ENCODE measurements at places on chromosomes 5 and 9.

DNA sequence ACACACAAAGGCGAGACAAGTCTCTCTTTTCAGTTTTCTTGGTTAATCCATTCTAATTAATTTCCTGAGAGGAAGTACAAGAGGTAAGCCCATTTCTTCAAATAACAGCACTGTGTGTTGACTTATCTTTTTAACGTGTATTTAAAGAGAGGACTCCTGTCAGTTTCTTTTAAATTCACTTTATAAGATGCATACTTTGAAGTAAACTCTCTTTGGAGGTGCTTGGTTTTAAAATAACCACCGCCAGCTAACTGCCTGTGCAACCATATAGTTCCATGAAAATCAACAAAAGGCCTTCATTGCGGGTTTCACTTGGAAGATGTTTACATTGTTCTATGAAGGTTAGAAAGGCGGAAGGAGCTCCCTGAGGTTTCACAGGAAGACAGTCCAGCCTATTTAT lies 13.1 kb upstream of the SERINC5 start:
- no peak for DNase-seq

- DNase-seq = no peak
Measured at GRCh38 chr5:122102825-122103224, 24.8 kb upstream of the LOX start.

DNA sequence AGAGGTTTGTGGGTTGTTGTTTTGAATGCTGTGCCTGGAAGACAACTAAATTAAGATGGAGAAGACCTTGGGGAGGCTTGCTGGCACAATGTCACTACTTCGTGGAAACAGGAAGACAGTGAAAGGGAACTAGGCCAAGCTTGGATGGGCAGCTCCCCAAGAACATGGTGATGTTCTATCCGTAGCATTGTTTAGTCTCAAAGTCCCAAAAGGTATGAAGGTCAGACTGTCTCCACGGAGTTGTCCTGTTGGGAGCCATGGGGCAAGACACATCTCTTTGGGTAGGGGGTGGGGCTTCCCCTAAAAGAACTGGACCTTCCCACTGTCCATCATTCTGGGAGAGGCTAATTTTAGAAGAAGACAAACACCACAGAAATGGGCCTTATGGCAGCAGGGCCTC lies 140.5 kb downstream of the ENTREP1 start:
- DNase-seq = no peak

GRCh38 chr5:116178925-116179324 lies 94.1 kb downstream of the COMMD10 start:
- DNase-seq = no peak

DNA sequence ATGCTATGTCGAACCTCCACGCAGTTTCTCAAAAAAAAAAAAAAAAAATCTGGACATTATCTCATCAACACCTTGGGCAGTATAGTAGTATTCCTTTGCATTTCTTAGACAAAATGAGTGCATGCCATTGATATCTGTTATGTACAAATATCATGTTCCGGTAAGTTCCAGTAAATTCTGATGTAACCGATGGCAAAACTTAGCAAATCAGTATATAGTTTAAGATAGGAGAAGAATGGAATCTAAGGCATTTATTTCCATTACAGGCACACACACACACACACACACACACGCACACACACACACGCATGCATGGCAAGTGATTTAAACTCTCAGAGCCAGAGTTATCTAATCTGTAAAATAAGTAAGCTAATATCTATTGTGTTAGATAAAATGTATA lies 356.5 kb upstream of the TUSC1 start:
- no peak for DNase-seq

DNA sequence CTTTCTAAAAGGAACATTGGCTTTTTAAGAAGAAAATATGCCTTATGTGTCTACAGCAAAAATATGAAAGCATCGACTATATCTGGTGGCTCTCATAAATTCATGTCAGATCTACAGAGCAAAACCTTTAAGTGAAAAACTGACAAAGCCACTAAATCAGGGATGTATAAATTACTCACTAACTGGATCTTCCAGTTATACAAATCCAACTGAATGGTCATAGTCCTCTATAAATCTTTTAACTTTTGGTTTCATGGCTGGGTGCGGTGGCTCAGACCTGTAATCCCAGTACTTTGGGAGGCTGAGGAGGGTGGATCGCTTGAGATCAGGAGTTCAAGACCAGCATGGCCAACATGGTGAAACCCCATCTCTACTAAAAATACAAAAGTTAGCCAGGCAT lies 29.2 kb upstream of the GZMA start:
- DNase-seq = no peak

GRCh38 chr9:126704892-126705766 lies 91.4 kb downstream of the LMX1B start:
- peak; percentile 75 for DNase-seq

DNA sequence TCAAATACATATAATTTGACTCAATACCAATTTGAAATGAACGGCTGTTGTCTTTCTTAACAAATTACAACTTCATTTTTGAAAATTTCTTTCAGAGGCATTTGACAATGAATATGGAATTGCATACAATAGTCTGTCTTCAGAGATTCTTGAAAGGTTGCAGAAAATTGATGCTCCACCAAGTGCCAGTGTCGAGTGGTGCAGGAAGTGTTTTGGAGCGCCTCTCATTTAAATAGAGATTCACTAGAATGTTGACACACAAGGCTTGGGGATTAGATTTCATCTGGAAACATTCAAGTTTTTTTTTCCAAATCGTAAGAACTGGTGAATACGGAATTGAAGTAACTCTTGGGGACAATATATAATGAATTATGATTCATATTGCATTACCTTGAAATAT lies 8.1 kb downstream of the RPS6 start:
- DNase-seq = no peak

DNA sequence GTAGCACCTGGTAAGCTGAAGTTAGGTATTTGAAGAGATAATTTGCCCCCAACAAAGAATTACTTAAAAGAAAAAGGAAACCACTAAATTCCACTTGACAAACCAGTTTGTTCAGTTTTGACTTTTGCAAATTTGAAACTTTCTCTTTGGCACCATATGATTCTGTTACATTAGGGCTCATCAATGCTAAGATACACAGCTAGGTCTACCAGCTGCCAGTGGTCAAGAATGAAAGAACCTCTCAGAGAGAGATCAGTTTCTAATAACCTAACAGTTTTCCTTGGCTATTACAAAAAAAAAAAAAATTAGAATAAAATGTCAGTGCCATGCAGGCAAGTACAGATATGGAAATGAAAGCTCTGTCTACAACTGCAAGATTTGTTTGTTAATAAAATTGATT lies 92.3 kb downstream of the CAAP1 start:
- no peak for DNase-seq

- no peak for DNase-seq
Measured at GRCh38 chr9:15373881-15374280, 48.8 kb upstream of the SNAPC3 start.

- DNase-seq = no peak
Measured at GRCh38 chr5:9339206-9339818, 206.6 kb downstream of the SEMA5A start.

DNA sequence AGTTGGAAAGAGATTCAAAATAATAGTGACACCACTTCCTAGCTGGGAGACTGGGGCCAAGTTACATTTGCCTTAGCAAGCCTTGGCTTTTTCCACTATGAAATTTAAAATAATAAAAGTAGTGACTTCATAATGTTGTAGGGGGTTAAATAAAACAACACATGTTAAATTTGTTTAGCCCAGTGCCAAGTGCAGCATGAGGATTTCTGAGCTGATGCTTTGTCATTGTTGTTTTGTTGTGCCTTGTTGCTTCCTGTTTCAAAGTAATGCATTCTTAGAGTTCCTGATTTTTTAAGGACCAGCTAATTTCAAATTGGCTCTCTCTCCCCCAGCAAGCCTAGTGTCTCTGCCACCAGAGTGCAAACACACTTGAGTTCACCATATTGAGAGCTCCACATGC lies 270.7 kb upstream of the PAPPA start:
- DNase-seq = no peak

- DNase-seq = no peak
Measured at GRCh38 chr9:134178768-134179551, 14.6 kb upstream of the RNU6ATAC start.

DNA sequence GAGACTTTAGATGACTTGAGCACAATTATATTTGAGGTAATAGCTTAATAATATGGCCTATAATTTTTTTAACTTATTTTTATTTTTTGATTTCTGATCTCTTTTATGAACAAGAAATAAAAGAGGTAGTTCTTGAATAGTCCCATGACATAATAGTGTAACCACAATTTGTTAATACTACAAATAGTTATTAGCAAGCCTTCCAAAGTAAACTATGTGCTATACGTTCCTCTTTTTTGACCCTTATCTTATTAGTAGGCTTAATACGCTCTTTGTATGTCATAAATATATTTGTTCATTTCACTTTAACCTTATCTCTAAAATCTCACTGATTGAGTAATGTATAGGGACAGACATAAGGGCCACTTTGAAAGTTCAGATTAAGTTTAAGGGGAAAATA lies 78.7 kb upstream of the NR4A3 start:
- no peak for DNase-seq

DNA sequence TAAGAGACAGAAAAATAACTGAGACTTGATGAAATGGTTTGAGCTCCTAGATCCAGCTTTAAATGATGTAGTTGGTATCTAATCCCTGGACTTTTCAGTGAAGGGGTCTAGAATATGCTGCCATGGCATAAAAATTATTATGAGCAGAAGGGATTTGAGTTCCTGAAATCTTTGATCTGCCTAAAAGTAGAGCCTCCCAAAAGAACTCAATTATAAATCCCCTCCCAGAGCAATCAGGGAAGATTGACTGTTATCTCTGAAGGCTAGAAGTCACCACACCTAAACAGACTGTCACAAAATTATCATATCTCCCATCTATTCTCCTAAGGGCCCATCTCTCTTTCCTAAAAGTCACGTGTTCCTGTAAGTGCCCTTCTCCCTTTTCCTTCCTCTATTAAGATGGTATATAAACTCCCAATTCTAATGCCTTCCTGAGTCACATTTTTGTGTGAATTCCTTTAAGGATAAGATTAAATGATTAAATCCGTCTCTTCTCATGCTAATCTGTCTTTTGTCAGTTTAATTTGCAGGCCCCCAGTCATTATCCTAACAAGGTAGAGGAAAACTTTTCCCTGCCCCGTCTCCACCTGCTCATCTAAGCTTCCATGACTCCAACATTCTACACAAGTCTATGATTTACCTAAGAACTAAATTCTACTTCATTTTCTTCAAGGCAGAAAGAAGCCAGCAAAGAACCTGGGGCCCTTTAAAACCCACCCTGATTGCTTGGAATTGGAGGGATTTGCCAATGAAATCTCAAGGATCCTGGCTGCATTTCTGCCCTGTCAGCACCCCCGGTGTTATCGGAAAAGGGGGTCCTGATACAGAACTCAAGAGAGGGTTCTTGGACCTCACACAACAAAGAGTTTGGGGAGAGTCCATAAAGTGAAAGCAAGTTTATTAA lies 47.1 kb upstream of the PWWP2A start:
- no peak for DNase-seq

DNA sequence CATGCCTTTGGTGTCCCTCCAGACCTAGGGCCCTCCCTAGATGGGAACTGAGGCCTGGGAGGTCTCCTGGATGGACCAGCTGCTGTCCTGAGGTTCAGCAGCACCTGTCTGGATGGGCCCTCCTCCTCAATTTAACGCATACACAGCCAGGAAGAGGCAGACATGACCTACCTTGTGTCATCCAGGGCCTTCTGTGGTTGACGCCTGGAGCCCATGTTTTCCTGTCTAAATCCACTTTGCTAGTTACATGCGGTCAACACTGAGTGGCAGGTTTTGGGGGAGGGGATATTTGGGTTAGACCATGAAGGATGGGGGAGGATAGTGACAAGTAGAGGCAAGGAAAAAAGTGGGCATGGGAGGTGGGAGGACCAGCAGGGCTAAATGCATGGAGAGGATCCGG lies 3.1 kb upstream of the STC2 start:
- no peak for DNase-seq

GRCh38 chr5:157944938-157945337 lies 86.0 kb upstream of the CLINT1 start:
- no peak for DNase-seq

- no peak for DNase-seq
Measured at GRCh38 chr9:93265972-93266371, 82.0 kb downstream of the WNK2 start.

DNA sequence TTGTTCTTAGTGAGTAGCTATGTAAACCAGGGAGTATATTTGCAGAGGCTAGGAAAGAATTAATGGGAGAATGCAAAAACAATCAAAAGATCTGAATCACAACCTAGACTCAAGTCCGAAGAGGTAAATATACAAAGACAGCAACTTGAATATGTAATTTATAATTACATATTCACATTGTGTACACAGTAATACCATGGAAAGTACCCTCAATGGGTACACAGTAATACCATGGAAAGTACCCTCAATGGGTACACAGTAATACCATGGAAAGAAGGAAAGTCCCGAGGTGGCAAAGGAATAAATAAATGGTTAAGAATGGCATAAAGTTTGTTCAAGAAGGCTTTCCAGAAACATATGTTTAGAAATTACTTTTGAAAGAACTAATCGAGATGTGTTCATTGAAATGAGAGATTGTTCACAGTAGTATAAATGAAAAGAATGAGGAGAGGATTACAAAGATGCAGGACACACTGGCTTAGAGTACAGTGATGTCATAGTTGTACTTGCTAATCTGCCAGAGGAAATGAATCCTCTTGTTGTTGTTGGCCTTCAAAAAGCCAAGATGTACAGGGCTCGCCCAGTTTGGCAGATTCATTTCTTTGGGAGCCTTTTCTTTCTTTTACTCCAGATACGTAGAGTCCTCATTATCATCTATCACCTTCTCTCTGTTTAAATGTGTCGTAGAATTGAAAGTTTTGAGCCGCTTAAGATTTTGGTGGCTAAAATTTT lies 116.0 kb downstream of the UNC13B start:
- no peak for DNase-seq

DNA sequence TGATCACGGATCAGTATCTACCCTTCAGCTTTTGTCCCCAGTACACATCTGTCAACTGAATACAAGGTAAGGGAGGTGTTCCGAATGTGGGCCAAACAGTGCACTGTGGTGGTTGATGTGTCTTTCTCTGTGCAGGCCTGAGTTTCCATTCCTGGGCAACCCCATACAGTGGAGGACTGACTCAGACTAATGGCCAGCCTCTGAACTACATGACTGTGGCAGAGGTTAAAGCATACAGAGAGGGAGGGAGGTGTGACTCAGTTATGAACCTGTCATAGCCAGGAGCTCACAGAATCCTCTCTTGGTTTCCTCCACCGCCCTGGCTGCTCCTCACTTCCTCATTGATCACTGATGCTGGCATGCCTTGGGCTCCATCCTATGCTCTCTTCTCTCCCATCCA lies 136.4 kb upstream of the TAS2R1 start:
- DNase-seq = no peak

GRCh38 chr5:60529001-60529400 lies 171.0 kb downstream of the DEPDC1B start:
- DNase-seq = no peak

GRCh38 chr5:150487199-150488061 lies 20.5 kb upstream of the NDST1 start:
- no peak for DNase-seq

- DNase-seq = no peak
Measured at GRCh38 chr5:98781964-98782363, 8.5 kb downstream of the RGMB start.

DNA sequence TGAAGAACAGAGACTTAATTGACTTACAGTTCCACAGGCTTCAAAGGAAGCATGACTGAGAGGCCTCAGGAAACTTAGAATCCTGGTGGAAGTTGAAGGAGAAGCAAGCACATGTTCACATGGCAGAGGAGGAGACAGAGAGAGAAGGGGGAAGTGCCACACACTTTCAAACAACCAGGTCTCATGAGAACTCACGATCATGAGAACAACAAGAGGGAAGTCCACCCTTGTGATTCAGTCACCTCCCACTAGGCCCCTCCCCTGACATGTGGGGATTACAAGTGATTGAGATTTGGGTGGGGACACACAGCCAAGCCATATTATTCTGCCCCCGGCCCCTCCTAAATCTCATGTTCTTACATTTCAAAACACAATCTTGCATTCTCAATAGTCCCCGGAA lies 19.5 kb downstream of the NR3C1 start:
- no peak for DNase-seq

All from activated CD8-positive, alpha-beta memory T cell treated with anti-CD3 and anti-CD28 coated beads for 1 hour (primary cell).